ENCODE measurements at places on chromosomes 6 and 20.

- no peak for DNase-seq
Observed at GRCh38 chr6:149320796-149321195, 3.3 kb downstream of the TAB2 start.

DNA sequence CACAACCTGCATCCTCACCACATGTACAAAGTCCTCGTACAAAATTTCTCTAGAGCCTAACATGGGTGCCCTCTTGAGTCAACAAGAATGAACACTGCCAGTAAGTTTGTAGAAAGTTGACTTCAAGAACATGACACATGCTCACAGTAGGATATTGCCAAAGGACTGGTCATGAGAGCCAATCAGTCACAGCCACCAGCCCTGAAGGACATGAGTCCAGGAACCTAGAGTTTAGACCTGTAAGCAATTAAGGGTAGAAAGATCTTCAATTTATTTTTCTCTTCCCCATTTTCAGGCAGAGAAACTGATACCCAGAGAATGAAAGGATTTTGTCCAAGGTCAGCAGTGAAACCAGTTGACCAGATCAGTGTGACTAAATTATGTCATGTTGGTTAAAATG lies 96.1 kb downstream of the MAFB start:
- no peak for DNase-seq

DNA sequence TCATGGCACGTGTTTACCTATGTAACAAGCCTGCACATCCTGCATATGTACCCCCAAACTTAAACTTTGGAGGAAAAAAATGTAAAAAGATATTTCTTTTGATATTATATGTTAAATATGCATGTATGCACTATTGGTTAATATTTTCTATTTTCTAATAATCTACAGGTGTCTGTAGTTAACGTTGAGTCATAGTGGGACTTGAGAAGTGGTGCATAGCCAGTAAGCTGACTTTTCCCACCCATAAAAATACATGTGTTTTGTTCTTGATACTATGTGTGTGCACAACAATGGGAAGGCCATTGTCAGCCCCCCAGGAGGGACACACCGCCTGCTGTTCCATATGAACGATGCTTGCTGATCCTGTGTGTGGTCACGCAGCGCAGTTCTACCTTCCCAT lies 49.1 kb downstream of the FAM120B start:
- no peak for DNase-seq

GRCh38 chr20:32509639-32510066 lies 75.5 kb downstream of the NOL4L start:
- peak; percentile 60 for DNase-seq

GRCh38 chr6:167030222-167031072 lies 31.2 kb downstream of the CEP43 start:
- DNase-seq, result no peak

DNA sequence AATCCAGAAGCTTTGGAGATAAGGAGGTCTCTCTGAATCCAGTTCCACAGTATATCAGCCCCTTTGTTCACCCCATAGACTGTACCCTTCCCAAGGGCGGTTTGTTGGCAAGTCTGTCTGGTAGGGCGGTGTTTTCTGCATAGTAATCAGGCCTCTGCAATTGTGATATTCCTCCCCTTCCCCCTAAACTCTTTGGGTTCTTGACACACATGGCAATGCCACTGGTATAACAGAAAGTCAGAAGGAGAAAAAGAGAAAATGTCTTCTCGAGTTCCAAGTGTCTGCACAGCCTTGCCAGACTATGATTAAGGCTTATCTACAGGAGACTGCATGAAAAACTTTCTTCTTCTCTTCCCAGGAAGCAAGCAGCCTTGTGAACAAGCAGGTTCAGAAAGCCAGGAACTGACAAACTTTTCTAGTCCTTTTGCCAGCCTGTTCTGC lies 45.6 kb downstream of the FOXO3 start:
- no peak for DNase-seq

DNA sequence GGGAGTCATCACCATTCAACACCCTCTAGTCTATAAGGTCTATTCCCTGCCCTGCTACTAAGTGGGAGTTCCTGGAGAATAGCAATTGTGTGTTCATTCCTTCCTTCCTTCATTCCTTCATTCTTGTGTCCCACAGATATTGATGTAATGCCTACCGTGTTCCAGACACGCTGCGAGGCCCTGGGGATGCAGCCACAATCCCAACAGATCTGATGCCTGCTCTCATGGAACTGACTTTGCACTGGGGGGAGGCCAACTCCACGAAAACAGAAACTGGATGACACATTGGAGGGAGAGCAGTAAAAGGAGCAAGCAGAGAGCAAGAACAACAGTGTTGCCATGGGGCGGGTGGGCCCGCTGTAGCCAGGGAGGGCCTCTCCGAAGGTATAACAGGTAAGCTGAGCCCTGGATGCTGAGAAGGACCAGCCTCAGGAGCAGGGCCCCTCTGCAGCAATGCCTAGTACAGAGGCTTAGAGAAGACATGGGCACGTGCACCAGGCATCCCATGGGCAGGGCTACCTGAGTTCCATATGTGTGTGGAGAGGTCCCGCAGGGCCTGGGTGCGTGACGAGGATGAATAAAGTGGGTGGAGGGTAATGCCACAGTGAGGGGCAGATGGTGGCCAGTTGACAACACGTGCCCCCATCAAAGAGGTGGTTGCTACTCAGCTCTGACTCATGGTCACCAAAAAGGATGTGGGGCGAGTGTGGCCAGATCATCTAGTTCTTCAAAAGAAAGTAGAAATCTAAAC lies 173.9 kb downstream of the NFATC2 start:
- DNase-seq, result no peak

- DNase-seq, result no peak
Observed at GRCh38 chr6:17710331-17710730, 3.6 kb upstream of the NUP153 start.

DNA sequence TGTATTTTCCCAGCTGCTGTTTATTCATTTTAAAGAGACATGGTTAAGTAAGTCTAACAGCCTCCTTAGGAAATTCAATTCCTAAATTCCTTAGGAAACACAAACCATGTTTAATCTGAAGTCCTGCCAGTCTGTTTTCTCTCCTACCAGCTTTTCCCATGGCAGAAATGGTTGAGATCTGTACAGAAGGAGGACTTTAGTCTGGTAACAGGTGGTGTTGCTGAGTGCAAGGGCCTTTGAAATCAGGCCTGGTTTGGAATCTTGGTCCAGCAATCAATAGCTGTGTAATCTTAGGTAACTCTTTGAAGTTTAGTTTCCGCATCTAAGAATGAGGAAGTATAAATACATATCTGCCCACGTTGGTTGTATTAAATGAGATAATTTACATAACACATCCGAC lies 232.5 kb downstream of the LAMA2 start:
- no peak for DNase-seq

Data from activated naive CD8-positive, alpha-beta T cell treated with anti-CD3 and anti-CD28 coated beads for 36 hours (primary cell).